ENCODE measurements at places on chromosomes 2 and 18. TPM values are rescaled to one million over a fixed set of nuclear protein-coding genes. Genes with fewer than 3 reads are reported as not detected.

TMEM131 gene
- total RNA-seq = 40.5 TPM

SLC5A7 gene
- not detected for total RNA-seq

IL36B gene
- not detected for total RNA-seq

AQP12A gene
- total RNA-seq = not detected

CCDC178 gene
- not detected for total RNA-seq

ZNF407 gene
- total RNA-seq = 8.0 TPM

TTLL4 gene
- total RNA-seq = 18.4 TPM

FIGN gene
- 1.3 TPM for total RNA-seq

LYG1 gene
- 0.27 TPM for total RNA-seq

VAPA gene
- 167 TPM for total RNA-seq

INO80B gene
- total RNA-seq = 21.3 TPM

TIMM21 gene
- 39.9 TPM for total RNA-seq

UGT1A5 gene
- total RNA-seq = not detected

ARHGAP25 gene
- total RNA-seq = not detected

DCDC2C gene
- not detected for total RNA-seq
